ENCODE measurements at places on chromosomes 1 and 21. TPM values are rescaled to one million over a fixed set of nuclear protein-coding genes. Genes with fewer than 3 reads are reported as not detected.

Gene RBM11
- total RNA-seq: 0.84 TPM

Gene CR1L
- total RNA-seq: not detected

DNA sequence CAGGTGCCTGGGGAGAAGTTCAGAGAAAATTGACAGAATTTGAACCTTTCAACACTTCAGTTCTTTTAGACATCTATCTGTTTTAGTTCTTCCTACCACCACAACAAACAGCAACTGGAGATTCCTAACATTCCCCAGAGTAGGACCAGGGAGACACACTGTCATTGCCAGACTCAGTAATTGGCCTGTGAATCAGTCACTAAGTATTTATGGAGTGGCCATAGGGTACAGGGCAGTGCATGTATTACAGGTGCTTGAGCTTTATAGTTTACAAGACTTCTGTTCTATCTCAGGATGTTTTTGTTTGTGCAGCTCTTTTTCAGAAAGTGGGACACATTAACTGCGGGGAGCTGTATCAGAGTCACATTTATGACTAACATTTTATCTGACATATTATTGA is 1.7 kb downstream of the CDC14A start:
- peaks cover 45% of the 10 kb centered on the region for H3K4me1 ChIP-seq
- peaks cover 41% of the 10 kb centered on the region for H3K36me3 ChIP-seq
- H3K27ac ChIP-seq: peak overlapping the region; percentile 93
- no peaks in the 10 kb centered on the region for H3K27me3 ChIP-seq
- peak overlapping the region; percentile 93 for H3K4me3 ChIP-seq

GRCh38 chr1:116242741-116243140 is 130.3 kb upstream of the ATP1A1 start:
- DNase-seq: no peak
- no peaks in the 10 kb centered on the region for H3K27me3 ChIP-seq
- H3K4me1 ChIP-seq: no peaks in the 10 kb centered on the region
- H3K36me3 ChIP-seq: no peaks in the 10 kb centered on the region

GRCh38 chr1:11610629-11611180 is 43.5 kb downstream of the FBXO2 start:
- no peak overlapping the region for H3K4me3 ChIP-seq
- H3K27ac ChIP-seq: no peak overlapping the region
- DNase-seq: no peak
- peaks cover 10% of the 10 kb centered on the region for H3K27me3 ChIP-seq
- no peaks in the 10 kb centered on the region for H3K36me3 ChIP-seq
- H3K4me1 ChIP-seq: no peaks in the 10 kb centered on the region

GRCh38 chr1:97907886-97908285 is 12.9 kb downstream of the DPYD start:
- peaks cover 2% of the 10 kb centered on the region for H3K36me3 ChIP-seq
- no peaks in the 10 kb centered on the region for H3K27me3 ChIP-seq
- no peak for DNase-seq
- no peak overlapping the region for H3K4me3 ChIP-seq
- peaks cover 19% of the 10 kb centered on the region for H3K4me1 ChIP-seq

- peaks cover 31% of the 10 kb centered on the region for H3K36me3 ChIP-seq
- H3K27ac ChIP-seq: peak overlapping the region; percentile 99
- peaks cover 96% of the 10 kb centered on the region for H3K4me1 ChIP-seq
- H3K4me3 ChIP-seq: peak overlapping the region; percentile 51
Observed at GRCh38 chr1:201016211-201016651, 7.3 kb downstream of the KIF21B start.

DNA sequence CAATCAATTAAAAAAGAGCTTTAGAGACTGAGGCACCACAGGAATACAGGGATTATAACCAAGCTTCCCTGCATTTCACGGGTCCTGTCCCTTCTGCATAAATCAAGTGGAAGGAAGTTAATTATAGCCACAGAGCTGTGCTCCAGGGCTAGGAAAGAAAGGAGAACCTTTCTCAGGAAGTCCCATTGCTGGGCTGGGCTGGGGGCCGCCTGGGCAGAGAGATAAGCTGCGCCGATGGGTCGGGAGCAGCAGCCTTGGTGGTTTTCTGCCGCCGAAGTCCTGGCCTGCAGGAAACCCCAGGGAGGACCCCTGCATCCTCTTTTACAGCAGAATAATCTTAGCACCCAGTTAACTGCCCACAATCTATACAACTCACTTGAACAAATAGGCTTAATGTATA is 12.6 kb upstream of the CD34 start:
- H3K4me1 ChIP-seq: no peaks in the 10 kb centered on the region
- no peak for DNase-seq
- H3K27ac ChIP-seq: no peak overlapping the region
- peaks cover 67% of the 10 kb centered on the region for H3K27me3 ChIP-seq
- H3K4me3 ChIP-seq: no peak overlapping the region

All from activated CD8-positive, alpha-beta memory T cell treated with anti-CD3 and anti-CD28 coated beads, Interleukin-2, amount 10 ng/mL, durations not matched to agents 7 days and 5 days (primary cell).